ENCODE measurements at places on chromosomes 2 and 18. TPM values are rescaled to one million over a fixed set of nuclear protein-coding genes. Genes with fewer than 3 reads are reported as not detected.

Gene BIN1
- total RNA-seq: 25.2 TPM

GRCh38 chr2:172888714-172889669, 153.3 kb downstream of the RAPGEF4 start:
- no peak for DNase-seq

GRCh38 chr18:74577019-74577418, 20.7 kb upstream of the ZNF407 start:
- DNase-seq: no peak

- no peak for DNase-seq
Measured at GRCh38 chr2:150977296-150977695, 284.4 kb downstream of the RBM43 start.

DNA sequence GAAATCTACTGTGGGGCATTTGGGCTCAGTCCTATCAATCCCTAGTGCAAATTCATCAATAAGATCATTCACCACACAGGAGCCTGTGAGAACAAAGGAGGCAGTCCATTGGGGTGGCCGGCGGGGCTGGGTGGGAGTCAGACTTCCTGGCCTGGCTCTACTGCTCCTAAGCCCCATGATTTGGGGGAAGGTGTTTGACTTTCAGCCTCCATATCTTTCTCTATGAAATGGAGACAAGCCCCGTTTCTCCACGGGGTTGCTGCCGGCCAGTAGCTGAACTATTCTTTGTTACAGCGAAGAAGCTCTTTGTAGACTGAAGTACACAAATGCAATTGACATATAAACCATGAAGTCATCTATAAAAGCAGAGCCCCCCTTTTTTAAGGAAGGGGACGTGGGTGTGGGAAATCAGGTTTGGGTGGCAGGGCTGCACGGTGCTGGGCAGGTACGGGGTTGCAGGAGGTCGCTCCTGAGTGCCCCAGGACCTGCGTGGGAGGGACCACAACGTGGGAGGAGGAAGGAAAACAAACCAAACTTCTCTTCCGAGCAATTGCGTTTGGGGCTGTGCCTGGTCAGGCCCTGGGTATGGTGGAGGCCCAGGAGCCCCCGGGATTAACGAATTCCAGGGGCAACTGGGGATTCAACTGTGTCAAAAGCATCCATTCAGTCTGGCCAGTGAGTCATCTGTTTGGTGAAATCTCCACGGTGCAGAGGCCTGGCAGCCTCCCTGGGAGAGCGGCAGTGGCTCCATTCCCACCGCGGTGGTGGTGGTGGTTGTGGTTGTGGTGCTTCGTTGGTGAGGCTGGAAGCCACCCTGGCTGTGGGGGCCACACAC, 18.2 kb downstream of the FBLN7 start:
- DNase-seq: no peak
